ENCODE measurements at places on chromosomes 6 and 20.

DNA sequence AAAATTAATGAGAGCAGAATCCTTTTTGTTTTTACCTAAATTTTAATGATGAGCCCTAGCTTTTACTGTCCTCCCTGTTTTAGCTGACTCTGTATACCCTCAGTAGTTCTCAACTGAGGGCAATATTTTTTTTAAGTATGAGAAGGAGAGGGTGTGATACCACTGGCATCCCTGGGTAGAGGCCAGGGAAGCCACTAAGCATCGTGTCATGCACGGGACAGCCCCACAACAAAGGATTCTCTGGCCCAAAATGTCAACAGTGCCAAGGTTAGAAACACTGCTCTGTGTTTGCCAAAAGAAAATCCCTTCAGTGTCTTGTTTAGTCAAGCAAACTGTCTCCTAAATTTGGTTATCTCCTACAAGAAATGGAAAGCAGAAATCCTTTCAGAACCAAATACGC, 210.4 kb downstream of the KCNQ5 start:
- DNase-seq, result no peak

DNA sequence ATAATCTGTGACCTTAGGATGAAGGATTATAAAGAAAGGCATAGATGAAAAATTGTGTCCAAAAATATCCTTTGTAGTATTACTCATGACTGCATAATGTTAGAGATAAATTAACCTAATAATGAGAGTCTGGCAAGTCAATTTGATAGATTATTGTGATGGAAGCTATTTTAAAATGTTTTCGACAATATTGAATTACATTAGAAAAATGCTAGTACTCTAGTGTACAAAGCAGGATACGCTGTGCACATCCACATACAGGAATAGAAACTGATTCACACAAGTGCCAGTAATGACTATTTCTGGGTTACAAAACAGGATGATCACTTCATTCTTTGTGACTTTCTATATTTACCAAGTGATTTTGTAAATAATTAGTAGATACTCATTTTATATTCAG, 3.3 kb downstream of the SLC17A2 start:
- DNase-seq, result no peak

- DNase-seq, result no peak
Measured at GRCh38 chr6:13689511-13690256, 22.0 kb downstream of the RANBP9 start.

- no peak for DNase-seq
Measured at GRCh38 chr6:34589140-34589539, 33.0 kb upstream of the SPDEF start.
